Activated CD4-positive, alpha-beta T cell treated with anti-CD3 and anti-CD28 coated beads for 48 hours (primary cell): ENCODE measurements at places on chromosomes 4 and X.

DNA sequence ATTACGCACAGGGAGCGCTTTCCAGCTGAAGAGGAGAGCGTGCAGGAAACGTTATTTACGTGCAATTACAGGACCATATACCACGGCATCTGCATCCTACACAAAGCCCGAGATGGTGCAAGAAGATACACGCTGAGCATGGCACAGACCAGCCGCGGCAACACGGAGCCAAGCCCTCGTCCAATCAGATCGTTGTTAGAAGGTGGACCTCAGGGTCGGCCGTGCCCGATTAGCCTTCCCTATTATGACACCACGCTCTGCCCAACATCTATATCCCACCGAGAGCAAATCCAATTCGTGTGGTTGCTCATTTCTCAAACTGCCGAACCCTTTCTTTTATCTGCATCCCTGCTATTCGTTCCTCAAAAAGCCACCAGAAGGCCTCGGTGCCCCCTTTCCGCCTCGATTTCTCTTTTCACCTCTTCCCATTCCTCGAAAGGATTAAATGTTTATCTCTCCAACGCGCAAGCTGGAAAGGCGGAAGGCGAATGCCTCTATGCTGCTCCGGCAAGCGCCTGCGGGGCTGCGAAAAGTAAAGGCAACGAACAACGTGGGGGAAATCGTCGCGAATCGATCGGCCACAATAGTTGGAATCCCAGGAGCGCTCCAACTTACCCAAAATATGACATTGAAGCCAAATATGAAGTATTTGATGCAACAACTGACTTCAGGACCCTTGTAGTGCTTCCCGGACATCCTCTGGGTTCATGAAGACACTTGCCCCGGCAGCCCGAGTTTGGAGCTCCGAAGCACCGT lies 702 bp downstream of the TSPAN5 start:
- DNase-seq = peak; percentile 66

DNA sequence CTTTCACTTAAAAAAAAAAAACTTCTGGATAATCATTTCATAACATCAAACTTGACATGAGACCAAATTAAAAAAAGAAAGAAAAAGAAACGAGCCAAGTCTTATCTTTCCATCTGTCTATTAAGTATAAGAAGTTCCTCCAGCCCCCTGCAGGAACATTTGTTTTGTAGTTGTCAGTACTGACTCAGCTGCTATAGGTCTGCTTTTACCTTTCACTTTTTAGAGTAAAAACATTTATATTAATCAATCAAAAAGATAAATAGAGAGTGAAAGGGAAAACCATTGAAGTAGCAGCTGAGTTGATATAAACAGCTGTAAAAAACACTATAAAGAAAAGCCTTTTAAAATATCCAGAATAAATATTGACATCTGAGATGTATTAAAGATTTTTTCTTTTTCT lies 46.1 kb downstream of the CCDC158 start:
- no peak for DNase-seq

DNA sequence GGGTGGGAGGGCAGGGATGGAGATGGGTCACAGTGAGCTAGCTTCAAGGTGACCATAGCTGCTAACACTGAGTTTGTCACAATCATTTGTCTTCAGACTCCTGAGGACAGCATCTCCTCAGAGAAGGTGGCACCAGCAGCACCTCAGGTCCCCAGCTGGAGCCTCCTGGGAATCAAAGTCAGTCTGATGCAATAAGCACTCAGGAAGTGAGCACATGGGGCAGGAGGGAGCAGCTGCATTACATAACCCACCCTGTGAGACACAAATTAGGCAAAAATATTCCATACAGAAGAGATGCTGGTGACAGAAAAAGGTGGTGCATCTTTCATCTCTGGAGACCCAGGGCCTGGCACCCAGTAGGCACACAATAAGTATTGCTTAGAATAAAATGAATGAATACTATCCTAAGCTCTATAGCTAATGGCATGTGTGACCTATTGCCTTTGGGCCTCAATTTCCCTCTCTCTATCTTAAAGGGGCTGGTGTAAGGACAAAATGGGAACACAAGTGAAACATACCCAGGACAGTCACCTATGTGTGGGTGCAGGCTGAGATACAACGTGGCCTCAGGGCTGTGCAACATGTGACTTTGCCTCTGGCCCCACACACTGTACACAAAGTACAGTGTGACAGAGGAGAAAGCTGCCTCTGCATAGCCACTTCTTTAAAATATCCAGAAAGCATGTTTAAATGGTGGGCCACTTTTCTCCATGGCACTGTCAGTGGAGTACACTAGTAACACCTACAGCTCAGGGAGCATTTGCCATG lies 37.1 kb downstream of the SLC39A8 start:
- DNase-seq = no peak

DNA sequence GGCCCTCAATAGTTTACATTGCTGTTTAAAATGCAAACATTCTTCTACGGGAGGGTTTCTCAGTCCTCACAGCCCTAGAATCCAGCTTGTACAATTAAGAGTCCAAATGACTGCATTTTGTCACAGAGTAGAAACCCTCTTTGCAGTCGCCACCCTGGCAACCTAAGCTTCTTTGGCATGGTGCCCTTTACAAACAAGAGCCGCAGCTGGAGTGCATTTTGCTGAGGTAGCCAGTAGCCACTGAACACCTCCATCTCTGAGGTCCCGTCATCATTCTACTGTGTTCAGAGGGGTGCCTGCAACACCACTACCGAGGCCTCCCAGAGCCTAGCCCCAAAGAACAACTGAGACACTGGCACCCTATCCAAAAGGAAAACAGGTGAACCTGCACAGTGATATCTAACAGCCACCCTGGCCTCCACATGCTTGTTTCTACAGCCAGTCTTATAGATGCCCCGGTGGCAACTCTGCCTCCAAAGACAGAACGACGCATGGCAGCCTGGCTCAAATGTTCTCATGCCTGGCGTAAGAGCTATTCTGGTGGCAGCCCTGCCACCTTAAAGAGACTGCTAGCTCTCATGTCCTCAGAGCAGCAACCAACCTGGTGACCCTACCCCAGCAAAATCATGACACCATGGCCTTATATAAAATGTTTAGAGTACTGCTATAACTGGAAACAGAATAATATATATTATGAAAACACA lies 801.9 kb downstream of the TECRL start:
- DNase-seq = no peak

- DNase-seq = no peak
Measured at GRCh38 chrX:19212037-19212436, 89.8 kb upstream of the ADGRG2 start.

GRCh38 chr4:110636680-110637407 lies 14.0 kb upstream of the PITX2 start:
- no peak for DNase-seq

GRCh38 chr4:59848457-59848856 lies 1351.7 kb upstream of the ADGRL3 start:
- no peak for DNase-seq

DNA sequence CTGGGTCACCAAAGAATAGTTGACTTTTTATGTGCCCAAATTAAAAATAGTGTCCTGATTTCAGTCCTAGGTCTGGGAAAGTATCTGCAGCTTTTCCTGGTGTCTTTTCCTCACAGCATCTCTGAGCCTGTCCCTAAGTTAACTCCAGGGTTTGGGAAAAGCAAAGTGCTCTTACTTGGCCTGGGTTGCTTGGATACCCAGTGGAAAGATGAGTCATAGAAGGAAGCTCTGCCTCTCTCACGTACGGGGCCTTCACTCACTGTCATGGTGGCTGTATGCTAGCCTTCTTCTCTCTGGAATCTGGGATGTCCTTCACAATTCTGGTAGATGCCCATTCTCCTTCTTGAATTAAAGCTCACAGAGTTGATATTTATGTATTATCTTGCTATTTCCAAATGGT lies 607.3 kb downstream of the ANKRD50 start:
- no peak for DNase-seq

GRCh38 chr4:56959100-56959499 lies 18.3 kb downstream of the NOA1 start:
- DNase-seq = no peak

DNA sequence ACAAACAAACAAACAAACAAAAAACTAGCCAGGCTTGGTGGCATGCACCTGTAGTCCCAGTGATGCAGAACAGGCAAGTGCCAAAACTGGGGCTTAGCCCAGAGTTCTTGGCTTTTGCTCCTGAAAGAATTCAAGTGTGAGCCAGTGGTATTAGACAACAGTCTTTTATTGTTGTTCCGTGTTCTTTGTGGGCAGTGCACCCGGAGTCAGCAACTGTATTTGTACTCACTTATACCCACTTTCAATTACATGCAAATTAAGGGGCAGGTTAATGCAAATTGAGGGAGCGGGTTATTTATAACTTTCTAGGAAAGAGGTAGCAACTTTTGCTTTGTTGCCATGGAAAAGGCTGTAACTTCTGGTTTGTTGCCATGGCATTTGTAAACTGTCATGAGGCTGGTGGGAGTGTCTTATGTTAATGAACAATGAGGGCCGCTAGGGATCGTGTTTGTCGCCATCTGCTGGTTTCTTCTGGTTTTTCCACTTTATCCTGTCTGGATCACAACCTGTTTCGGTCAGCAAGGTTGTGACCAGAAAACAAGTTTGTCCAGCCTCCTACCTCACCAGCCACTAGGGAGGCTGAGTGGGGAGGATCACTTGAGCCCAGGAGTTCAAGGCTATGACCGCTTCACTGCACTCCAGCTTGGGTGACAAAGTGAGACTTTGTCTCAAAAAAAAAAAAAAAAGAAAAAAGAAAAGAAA lies 88.8 kb upstream of the ESX1 start:
- DNase-seq = peak; percentile 44

DNA sequence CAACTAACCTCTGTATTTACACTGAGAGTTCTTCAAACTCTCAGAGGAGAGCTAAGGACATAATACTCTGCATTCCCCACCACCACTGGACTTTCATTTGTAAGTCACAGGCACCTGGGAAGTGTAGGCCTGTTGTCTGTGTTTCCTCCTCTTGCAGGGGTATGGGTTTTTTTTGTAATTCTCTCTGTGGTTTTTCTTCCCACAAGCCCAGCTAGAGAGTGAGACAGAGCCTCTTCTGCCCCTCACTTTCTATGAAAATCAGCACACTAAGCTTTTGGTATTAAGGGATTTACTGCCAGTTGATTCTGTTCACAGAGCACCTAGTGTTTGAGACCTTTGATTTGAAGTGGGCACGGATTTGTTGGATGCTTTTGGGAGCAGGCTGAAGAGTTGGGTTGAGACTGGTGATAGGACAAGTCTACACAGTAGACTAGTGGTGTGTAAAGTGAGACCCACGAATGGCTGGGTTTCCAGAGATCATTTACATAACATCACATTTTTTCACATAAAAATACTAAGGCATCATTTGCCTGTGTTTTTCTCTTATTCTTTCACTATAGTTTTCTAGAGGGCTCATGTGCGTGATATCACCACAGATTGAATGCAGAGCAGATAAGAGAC lies 28.9 kb upstream of the WDR17 start:
- DNase-seq = no peak

- peak; percentile 12 for DNase-seq
Measured at GRCh38 chrX:154712781-154713740, 37.8 kb downstream of the GAB3 start.

GRCh38 chr4:38805530-38806145 lies 1.0 kb upstream of the TLR1 start:
- DNase-seq = peak; percentile 21

- no peak for DNase-seq
Measured at GRCh38 chr4:15706646-15707362, 3.9 kb downstream of the BST1 start.

DNA sequence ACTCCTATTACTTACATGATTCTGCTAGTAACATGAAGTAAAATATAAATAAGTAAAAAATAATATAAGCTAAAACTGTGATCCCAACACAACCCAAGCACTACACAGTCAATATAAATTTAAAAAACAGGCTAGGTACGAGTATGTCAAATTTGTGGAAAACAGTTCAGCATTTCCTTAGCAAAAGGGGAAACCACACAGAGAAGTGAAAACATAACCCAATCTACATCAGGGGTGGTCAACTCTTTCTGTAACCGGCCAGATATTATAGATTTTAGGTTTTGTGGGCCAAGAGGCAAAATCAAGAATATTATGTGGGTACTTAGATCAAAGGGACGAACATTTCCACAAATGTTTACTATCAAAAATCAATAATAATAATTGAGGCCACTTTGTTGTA lies 70.1 kb downstream of the CHST7 start:
- no peak for DNase-seq

DNA sequence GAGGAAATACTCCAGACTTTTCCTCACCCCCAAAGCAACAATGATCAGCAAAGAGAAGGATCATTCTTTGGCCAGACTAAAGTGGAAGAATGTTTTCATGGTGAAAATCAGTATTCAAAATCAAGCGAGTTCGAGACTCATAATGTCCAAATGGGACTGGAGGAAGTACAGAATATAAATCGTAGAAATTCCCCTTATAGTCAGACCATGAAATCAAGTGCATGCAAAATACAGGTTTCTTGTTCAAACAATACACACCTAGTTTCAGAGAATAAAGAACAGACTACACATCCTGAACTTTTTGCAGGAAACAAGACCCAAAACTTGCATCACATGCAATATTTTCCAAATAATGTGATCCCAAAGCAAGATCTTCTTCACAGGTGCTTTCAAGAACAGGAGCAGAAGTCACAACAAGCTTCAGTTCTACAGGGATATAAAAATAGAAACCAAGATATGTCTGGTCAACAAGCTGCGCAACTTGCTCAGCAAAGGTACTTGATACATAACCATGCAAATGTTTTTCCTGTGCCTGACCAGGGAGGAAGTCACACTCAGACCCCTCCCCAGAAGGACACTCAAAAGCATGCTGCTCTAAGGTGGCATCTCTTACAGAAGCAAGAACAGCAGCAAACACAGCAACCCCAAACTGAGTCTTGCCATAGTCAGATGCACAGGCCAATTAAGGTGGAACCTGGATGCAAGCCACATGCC lies 89.7 kb downstream of the TET2 start:
- DNase-seq = no peak

DNA sequence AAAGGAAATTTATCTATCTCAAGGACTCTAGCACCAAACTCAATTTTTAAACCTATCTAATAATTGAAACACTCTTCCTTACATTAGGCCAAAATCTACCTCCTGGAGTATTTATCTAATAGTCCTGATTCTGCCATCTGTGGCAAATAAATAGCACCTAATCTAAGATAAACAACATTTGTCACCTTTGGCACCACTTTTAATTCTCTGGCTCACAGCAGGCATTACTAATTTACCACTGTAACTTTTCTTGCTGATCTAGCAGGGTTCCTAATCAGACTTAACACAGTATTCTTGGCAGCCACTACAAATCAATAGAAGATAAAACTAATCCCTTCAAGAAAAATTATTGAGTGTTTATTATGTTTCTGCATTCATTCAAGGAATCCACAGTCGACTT lies 161.1 kb downstream of the KCTD8 start:
- no peak for DNase-seq

DNA sequence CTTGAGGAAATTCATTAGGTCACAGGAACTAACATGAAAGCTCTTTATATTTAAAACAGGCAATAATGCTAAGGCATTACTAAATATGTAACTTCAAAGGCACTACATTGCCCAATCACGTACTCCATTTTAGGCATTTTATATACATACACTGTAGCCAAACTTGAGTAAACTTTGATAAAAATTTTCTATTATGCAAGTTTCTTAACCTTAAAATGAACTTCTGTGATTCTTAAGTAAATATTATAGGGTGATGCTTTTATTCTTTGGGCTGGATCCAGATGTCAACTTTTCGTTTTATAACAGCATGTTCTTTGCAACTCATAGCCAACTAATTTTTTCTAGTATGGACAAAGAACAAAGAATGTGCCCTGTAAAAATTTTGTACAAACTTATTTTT lies 28.3 kb upstream of the MAP9 start:
- DNase-seq = no peak
